Mammary epithelial cell (primary cell): ENCODE measurements at places on chromosomes 6 and 20. TPM values are rescaled to one million over a fixed set of nuclear protein-coding genes. Genes with fewer than 3 reads are reported as not detected.
A peak's percentile ranks its signal among the peaks of the same experiment; 100 is the strongest.

GRCh38 chr6:5082487-5083306 is 2.4 kb upstream of the PPP1R3G start:
- peak; percentile 95 for DNase-seq

- DNase-seq, result no peak
Observed at GRCh38 chr6:46687619-46688097, at the start of gene TDRD6. Gene TDRD6, plus strand, starts transcription at chr6:46687885. Its CDS starts 244 bp downstream, at chr6:46688129.

DNA sequence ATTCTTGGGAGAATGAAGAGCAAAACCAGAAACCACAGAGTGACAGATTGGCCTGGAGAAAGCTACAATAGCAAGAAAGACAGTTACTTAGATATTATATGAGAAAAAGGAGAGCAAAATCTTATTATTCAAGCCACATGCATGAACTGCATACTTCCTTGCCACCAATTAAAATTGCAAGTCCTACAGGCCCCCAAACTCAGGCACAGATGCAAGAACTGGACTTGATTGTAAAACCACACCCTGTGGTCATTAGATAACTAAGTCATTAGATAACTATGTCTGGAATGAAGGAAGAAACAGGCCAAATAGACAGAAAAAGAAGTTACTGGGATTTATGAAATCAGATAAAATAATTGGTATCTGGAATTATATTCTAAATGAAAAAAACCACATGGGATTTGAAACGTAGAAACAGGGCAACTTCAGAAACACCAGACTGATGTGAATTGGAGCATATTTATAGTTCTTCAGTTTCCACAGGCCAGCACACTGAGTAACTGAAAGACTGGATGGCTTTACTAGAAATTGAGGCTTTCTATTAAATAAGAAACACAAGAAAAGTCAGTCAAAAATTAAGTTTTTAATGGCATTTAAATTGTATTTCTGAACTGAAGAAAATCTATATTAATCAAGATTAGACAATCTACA is 49.4 kb upstream of the CARMIL1 start:
- peak; percentile 34 for DNase-seq

DNA sequence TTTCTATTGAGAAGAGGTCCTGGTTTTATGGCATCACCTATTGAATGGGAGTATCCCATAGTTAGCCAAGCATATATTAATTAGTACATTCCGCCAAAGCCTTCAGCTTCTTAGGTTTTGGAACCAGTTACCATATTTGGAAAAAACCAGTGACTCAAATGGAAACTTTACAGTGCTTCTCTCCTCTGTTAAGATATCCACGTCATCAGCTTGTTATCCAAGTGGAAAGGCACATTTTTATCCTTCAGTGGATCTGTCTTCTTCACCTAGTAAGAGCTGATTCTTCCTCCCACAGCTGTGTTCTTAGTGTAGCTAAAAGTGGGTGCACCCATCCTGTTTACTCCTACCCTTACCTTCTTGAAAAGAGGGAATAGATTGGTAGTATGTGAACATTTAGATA is 34.5 kb downstream of the TPD52L1 start:
- no peak for DNase-seq

GRCh38 chr6:111861431-111861885 is 11.8 kb downstream of the FYN start:
- no peak for DNase-seq

GRCh38 chr6:162854228-162854627 is 126.5 kb downstream of the PACRG start:
- no peak for DNase-seq

- DNase-seq, result no peak
Observed at GRCh38 chr20:21020659-21021471, 85.3 kb downstream of the LINC00237 start.

GRCh38 chr6:37131104-37131959 is 38.6 kb upstream of the PIM1 start:
- no peak for DNase-seq

DNA sequence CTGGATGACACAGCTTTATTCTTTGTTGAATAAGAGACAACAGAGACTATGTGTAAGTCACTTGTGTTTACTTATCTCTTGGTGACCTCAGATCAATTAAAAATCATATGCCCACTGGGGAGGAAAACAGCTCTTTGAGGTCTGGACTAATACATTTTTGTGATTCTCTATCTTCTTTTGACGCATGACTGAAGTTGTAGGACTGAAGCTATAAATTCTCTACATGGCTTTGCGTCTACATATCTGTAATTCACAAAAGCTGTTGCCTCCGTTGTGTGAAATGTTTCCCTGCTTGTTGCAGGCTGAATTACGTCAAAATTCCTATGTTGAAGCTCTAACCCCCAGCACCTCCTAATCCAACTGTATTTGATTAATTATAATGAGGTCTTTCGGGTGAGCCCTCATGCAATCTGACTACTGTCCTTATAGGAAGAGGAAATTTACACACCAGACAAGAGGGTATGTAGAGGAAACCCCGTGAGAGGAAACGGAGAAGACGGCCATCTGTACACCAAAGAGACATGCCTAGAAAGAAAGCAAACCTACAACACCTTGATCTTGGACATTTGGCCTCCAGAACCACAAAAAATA is 481.6 kb downstream of the PRKN start:
- no peak for DNase-seq

GRCh38 chr6:159194421-159194820 is 25.2 kb downstream of the FNDC1 start:
- no peak for DNase-seq

- DNase-seq, result no peak
Observed at GRCh38 chr6:75800133-75800532, 51.1 kb downstream of the MYO6 start.

DNA sequence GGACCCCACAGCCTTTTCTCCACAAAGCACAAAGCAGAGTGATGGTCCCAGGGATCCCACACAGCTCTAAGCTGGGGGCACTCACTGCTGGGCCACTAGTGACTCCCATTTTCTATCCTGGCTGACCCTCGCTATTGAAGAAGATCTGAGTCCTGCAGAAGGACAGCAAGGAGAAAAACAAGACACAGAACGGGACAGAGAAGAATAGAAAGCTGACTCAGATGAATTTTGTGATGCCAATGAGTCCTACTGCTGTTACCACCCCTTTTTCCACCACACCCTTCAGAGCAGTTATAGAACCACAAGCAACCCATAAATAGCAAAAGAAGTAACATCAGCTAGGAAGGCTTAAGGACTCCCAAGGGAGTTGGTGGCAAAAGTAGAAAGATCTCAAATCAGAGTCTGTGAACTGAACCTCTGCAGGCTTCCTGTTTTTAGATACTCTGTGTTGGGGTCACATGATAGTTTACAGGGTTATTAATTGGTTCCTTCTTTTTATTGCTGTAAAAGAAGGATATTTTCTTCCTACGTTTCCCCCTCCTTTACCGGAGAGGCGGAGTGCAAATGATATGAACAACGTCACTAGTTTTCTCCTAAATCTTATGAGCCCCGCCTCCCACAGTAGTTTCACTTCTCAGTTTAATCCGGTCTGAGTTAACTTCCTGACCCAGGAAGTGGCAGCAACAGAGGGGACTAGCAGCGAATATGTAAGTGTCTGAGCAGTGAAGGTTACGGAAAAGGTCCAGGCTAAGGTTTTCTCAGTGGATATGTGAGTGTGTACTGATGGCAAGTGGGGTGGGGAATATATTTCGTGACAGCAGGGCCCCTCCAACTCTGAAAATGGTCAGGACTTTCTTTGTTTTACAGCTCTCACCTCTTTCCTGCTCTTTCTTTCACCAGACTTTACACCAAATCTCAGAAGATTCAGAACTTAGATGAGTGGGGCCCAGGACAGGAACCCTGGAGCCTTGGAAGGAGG is at the start of gene TRIM38:
TSS of gene TRIM38 (plus strand) at position 654 of the 979 bp plus-strand sequence. CDS start 3,721 bp downstream, outside the sequence.
- DNase-seq, result peak; percentile 85

- DNase-seq, result peak; percentile 2
Observed at GRCh38 chr6:167116109-167116837, 6.6 kb upstream of the CCR6 start.

GRCh38 chr6:145729887-145730286 is 5.4 kb downstream of the EPM2A start:
- no peak for DNase-seq

- DNase-seq, result peak; percentile 4
Observed at GRCh38 chr6:75334266-75335040, 49.9 kb upstream of the TMEM30A start.

- peak; percentile 52 for DNase-seq
Observed at GRCh38 chr20:3843490-3843889, 3.1 kb upstream of the MAVS start.

- DNase-seq, result no peak
Observed at GRCh38 chr20:5550733-5551529, 199.3 kb upstream of the SHLD1 start.

DNA sequence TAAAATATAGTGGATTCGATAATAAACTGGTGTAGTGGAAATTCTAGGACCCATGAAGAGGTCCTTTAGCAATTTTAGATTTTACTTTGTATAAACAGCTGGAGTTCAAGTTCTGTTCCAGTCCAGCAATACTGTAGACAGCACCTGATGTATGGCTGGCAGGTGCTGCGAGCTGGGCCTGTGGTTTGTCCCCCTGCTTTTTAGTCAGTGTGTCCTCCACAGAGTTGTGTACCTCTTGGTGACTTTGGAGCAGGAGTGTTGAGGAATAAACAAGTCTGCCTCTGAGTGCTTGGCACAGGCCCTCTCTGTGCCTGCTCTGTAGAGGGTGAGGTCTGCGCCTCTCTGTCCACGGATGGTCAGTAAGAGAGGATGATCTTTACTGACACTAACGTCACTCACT is 13.8 kb downstream of the STX16 start:
- DNase-seq, result no peak

DNA sequence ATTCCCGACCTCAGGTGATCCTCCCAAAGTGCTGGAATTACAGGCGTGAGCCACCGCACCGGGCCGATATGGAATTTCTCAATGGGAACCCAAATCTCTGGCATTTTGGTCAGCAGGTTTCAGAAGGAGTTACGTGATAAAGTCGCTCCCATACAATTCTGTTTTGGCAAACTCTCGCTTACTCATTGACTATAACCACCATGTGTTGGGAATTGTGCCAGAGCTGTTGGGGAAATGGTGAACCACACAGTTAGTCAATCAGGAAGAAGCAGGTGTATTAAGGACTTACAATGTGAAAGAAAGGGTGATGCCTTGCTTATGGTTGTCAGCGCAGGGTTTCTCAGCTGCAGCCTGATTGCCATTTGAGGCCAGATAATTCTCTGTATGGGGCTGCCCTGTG is 410.5 kb downstream of the QKI start:
- DNase-seq, result no peak

DNA sequence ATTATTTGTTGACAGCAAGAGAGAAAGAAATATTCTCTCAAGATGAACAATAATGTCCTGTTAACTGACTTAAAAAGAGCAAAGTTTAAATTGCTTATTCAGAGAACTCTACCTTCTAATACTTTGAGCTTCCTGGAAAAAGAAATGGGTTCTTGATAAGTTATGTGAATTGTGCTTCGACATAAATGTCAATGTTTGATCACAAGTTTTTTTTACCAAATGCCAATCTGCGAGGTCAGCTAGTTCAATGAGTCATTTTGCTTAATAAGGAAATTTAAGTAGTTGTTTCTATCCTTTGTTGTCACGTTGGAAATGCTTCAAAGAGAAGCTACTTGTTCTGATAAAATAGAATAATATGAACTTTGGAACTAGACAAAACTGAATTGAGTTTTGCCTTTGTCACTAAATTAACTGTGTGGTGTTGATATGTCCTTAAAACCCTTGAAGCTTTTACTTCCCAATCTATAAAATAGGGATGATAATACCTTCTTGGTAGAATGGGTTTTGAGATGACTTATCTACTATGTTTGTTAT is 642.1 kb upstream of the FLRT3 start:
- DNase-seq, result no peak

GRCh38 chr6:36266913-36267644 is 2.8 kb upstream of the PNPLA1 start:
- DNase-seq, result no peak

DNA sequence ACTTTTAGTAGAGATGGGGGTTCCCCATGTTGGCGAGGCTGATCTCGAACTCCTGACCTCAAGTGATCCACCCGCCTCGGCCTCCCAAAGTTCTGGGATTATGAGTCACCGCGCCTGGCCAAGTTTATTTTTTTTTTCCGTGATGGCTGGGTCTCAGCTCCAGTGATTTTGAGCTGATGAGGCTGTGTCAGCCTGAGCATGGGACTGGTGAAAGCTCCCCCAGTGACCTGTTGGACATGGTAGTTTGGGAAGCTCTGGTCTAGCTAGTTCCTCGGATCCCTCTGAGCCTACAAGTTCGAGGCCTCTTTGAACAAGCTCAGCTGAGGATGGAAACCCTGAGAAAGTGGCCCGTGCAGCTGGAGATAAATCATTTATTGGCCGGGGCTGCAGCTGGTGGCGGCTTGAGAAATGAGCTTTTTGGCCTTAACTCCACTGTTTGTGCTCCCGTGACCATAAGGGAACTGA is 126.8 kb downstream of the SNX5 start:
- DNase-seq, result no peak

HAO1 gene
- not detected for polyA plus RNA-seq

C6orf15 gene
- polyA plus RNA-seq, result 0.24 TPM

COL21A1 gene
- not detected for polyA plus RNA-seq

CRISP2 gene
- polyA plus RNA-seq, result not detected

WFDC5 gene
- 0.41 TPM for polyA plus RNA-seq

PTK6 gene
- 0.29 TPM for polyA plus RNA-seq

ULBP2 gene
- polyA plus RNA-seq, result 20.7 TPM

PROKR2 gene
- polyA plus RNA-seq, result not detected

WFDC10B gene
- polyA plus RNA-seq, result not detected

BTN3A1 gene
- polyA plus RNA-seq, result 4.4 TPM

L3MBTL1 gene
- polyA plus RNA-seq, result 1.8 TPM

NRN1 gene
- polyA plus RNA-seq, result not detected

ENPP4 gene
- 0.18 TPM for polyA plus RNA-seq

SS18L1 gene
- polyA plus RNA-seq, result 10.4 TPM

RAET1E gene
- 18.5 TPM for polyA plus RNA-seq

BMP5 gene
- not detected for polyA plus RNA-seq

HLA-DQB2 gene
- polyA plus RNA-seq, result not detected

KCNK16 gene
- not detected for polyA plus RNA-seq

TULP1 gene
- polyA plus RNA-seq, result not detected
